ENCODE measurements at places on chromosomes 5 and 9.

DNA sequence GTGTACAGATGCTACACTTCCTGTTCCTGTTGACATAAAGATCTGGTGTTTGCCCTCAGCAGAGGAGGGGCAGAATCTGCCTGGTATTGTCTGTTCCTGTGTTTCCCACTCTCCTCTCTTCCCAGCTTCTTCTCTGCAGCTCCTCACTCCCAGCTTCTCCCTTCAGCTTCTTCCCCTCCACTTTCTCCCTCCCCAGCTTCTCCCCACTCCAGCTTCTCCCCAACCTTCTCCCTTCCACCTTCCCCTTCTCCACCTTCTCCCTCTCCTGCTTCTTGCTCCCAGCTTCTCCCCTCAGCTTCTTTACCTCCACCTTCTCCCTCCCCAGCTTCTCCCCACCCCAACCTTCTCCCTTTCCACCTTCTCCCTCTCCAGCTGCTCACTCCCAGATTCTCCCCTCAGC is 148.9 kb upstream of the IRX2 start:
- DNase-seq, result peak; percentile 11

GRCh38 chr5:110341836-110342235 is 384.6 kb downstream of the TMEM232 start:
- DNase-seq, result no peak

DNA sequence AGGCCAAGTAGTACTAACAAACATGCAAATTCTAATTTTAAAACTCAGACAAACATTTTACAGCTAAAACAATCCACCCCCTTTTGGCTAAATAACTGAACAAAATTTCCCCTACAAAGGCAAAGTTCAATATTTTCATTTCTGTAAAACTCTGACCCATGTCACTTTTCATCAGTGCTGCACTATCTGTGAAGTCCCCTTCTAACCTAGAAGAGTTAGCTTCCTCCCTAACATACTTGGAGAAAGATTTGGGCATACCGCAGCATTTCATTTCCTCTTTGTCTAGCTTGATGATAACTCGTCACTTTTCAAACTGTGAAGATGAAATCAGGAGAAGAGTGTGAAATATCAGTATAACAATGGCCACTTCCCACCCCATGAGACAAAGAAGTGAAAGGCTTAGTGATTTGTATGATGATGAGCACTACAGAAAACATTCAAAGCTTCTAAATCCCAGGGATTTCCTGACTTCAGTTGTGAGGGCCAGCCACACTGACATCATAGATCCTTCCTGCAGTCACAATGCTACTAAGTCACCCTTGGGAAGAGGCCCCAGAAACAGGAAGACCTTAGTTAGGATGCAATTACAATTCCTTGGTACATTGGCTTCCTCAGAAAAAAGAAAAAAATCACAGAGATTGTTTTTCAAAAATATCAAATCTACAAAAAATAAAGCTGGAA is at the start of gene FAM81B:
TSS of gene FAM81B (plus strand) at position 555 of the 681 bp plus-strand sequence. CDS start at position 579, 24 bp downstream.
- DNase-seq, result no peak

- DNase-seq, result no peak
Measured at GRCh38 chr9:133638076-133638475, 1.9 kb downstream of the DBH start.

DNA sequence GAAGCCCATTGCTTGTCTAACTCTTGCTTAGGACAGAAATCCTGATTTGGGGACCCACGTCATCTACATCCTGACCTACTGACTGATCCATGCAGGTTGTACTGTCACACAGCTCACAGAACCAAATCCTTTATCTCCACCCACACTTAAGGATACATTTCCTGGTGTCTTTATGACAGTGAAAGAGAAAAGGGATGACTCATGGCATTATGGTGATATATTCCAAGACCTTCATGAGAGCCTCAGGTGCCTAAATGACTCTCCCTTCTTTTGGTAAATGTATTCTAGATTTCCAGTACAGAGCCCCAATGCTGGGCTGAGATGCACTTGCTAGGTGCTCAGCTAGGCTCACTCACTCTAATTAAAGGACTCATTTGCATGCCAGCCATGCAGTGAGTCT is 26.0 kb upstream of the DMRT2 start:
- DNase-seq, result no peak

DNA sequence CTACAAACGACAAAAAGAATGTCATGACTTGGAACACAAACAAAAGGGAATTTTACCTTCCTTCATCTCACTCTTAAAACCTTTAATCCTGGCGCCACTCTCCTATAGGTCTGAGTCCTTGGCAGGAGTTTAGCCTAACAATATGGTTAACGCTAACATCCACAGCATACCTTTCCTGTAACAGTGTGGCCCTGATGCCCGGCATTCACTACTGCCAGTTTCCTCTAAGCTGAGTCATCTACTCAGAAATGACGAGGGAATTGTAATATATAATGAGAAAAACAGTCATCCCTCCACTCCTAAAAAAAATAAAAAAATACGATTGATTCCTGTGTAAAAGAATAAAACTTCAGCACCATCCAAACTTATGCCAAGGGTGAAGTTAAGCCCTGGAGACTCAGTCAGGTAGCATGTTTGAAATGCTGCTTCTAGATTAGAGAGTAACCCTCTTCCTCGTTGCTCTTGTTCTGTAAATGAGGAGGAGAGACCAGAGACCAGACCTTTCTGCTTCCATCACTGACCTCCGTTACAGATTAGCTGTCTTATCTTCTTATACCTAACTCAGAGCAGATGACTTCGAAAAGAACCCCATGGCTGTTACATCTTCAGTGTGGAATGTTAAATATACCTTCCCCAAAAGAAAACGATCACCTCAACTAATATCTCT is 37.4 kb downstream of the CCDC125 start:
- no peak for DNase-seq

DNA sequence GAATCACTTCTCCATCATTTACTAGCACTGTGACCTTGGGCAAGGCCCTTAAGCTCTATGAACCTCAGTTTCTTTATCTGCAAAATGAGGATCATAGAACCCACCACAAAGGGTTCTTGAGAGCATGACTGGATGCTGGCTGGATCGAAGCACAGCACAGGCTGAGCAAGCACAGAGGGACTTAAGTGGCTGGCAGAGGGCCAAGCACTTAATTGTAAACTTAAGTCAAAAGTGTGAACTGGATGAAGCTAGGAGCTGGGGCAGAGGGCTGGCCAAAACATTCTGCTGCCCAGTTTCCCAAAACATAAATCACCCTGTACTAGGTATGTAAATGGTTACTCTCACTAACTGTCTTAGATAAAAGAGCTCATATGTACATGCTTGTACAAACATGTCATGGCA is 112.3 kb upstream of the WWC1 start:
- DNase-seq, result no peak

- DNase-seq, result no peak
Measured at GRCh38 chr9:107154291-107154690, 128.8 kb upstream of the RAD23B start.

DNA sequence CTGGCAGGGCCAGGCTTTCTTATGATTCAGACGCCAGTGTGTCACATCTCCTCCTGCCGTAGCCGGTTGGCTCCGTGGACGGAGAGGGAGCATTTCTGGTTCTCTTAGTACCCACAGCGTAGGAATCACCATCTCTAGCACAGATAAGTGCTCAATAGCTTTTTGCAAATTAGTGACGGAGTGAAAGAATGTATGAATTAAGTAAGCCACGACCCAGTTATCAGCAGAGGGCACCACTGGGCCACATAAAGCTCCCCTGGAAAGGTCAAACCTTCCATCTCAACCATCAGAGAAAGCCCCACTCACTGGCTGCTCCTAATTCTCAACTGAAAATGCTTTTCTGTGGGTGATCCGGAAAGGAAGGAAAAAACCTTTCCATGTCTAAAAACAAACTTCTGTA is 317.0 kb upstream of the ADCY2 start:
- no peak for DNase-seq

- DNase-seq, result no peak
Measured at GRCh38 chr9:101162231-101162630, 133.7 kb downstream of the PLPPR1 start.

GRCh38 chr9:131361202-131361833 is 32.6 kb upstream of the PRRC2B start:
- DNase-seq, result no peak

DNA sequence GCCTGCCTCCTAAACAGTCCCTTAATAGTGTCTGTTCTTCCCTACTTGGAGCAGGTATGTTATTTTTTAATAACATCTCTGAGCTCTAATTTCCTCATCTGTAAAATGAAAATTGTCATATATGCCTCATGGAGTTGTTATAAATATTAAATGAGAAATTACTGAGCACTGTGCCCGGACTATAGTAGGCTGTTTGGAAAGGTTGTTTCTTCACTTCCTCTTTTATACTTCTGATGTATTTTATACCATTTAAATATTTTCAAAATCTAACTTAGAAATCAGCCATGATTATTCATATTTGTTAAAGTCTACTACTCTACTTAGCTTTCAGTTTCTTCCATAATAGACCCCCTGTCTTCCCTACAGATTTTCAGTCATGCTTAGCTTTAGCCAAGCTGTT is 30.5 kb upstream of the HAPLN1 start:
- no peak for DNase-seq

DNA sequence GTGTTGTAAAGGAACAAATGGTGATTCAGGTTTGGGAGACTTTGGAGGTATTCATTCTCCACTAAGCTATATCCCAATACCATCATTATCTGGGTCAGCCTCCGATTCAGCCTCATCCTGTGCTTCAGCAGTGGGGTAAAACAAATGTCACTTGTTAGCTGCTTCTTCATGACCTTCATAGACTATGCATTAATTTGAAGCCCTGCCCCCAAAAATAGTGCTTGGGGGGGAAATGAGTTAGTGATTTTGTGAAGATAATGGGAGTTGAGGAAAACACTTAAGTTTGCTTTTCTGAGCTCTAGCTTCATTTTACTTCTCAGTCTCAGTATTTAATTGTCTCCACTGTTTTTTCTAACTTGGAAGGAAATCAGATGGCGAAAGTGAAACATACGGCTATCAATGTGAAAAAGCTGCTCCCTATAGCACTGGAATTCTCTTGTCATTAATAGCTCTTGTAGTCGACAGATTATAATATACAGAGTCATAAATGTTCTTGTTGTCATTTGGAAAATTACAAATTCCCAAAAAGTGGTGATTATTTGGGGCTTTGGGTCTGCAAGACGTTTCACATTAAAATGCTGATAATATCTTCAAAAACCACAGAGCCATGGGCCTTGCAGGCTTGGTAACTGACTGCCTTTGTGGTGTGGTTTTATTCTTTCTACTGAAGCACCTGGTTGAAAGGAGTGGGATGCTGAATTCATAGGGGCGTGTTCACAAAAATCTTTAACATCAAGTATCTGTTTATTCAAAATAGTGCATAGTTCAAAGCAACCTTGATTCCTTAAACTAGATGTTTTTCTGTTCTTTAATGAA is 40.0 kb downstream of the PIK3R1 start:
- no peak for DNase-seq

- no peak for DNase-seq
Measured at GRCh38 chr5:124111886-124112285, 599.9 kb downstream of the CSNK1G3 start.

GRCh38 chr5:119070578-119070827 is 384 bp upstream of the DMXL1 start:
- peak; percentile 91 for DNase-seq

DNA sequence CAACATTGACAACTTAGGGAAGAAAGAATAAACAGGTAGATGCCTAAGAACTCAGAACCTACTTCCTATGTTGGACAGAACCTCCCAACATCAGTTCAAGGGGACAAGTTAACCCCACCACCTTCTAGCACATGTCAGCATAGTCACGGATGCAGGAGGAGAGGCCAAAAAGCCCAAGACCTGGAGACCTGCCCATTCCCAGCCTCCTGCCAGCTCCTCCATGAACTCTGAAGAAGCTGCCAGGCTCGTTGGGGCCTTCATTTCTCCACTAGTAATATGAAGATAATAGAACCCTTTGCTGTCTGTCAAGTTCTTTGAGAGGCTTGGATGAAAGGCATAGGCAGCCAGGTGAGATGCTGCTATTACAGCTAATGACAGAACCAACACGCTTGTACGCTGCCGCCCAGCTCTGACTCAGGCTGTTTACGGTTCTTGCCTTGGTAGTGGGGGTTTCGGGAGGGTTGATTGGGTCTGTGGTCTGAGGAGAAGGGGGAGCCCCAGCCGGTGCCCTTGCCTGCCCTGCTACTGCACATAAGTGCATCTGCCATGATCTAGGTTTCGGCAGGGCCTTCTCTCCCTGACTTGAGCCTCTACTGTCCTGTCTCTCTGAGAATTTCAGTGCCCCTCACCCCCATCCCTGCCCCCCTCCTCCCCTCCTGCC is 82.2 kb downstream of the NRG2 start:
- DNase-seq, result no peak

GRCh38 chr9:6827439-6828145 is 69.8 kb downstream of the KDM4C start:
- no peak for DNase-seq

- no peak for DNase-seq
Measured at GRCh38 chr9:37706290-37706689, 47.3 kb upstream of the TRMT10B start.

DNA sequence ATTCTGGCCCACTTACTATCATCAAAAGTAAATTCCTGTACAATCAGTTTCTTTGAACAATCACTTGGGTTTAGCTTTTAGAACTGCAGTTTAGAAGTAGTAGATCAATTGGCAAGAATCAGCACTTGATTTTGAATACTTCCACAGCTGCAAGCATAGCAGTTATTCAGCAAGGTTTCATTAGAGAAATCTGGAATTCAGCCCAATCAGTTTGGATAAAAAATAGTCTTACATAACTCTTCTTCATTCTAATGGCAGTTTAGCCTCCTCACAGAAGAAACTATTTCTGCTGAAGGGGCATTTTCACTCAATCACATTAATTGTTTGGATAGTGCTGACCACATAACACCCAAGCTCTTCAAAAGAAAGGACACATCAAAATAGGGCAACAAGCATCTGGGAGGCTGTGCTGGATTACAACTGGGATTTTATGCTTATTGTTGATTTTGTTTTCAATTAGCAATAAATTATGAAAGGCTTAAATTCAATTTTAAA is 336.2 kb upstream of the PDE4D start:
- DNase-seq, result no peak

DNA sequence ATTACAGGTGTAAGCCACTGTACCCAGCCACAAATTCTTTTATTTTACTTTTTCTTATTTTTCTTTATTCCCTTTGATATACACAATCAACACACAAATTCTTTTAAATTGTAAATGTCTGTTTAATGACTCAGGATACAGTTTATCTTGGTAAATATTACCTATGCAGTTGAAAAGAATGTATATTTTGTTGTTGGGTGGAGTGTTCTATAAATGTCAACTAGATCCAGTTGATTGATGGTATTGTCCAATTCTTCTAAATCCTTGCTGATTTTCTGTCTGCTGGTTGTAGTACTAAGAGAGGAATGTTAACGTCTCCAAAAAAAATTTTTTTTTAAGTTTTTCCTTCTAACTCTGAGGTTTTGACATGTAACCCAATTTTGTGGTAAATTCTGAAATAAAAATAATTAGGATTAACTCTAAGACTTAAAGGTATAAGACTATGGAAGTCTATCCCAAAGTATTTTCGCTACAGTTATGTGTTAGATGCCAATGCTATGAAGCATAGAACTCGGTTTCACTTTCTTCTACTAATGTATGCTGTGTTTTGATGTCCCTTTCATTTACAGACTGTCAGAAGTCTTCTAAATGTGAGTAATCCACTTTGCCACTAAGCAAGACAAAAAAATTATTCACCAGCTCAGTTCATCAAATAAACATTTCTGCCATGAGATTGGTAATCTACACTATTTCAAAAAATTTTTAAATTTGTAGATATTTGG is 720.2 kb upstream of the C9orf72 start:
- DNase-seq, result no peak

GRCh38 chr5:154755361-154756008 is at the start of gene LARP1:
Gene LARP1, plus strand, starts transcription at chr5:154755377. Its CDS starts 381 bp downstream, at chr5:154755758.
- DNase-seq, result peak; percentile 78
